NCI-H748 treated with DMSO at 0.1 percent for 48 hours (cell line): ENCODE measurements at places on chromosomes 7 and 10.

DNA sequence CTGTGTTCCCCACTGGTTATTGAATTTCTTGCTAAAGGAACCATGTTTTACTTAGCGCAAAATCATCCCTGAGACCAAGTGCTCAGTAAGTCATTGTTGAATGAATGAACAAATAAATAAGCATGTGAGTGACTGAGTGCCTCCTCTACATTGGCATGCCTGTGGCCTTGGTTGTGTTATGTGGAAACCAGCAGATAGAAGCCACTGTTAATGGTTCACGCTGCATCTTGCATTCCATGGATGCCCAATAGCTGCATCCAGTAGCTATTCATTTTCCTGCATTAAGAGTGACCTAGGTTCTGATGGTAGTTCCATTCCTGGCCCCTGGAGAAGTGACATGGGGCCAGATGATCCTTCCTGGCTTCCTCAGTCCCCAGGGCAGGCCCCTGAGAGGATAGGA is 113.3 kb upstream of the BMPER start:
- DNase-seq, result no peak

DNA sequence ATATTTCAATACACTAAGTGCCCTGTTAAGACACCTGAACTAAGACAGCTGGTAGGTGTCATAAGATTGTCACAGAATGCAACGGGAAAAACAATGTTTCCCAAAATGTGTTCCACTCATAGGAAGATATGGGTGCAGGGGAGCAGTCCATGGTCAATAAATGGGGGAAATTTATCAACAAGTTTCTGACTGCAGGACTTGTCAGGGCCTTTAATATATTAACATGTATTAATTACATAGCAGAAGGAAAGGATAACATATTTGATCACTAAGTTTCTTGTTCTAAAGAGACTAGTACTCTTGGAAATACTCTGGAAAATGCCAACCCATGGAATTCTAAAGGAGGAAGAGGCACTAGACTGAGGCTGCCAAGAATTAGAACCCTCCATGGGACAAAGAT is 6.7 kb downstream of the RBP3 start:
- DNase-seq, result no peak

DNA sequence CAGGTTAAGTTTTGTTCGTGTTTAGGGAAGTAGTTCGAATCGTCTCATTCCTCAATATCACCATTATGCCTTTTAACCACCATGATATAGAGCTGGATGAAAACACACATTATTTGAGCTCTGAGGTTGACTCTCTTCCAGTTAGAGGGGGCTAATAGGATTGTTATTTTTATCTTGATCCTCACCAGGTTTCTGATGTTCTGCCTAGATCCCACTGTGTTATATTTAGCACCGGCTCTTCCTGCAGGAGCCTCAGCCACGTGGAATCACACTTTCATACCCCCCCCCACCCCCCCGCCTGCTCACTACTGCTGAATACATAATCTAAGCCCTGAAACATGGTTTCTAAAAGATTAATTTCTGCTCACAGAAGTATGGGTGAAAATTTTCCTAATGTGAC is 88.3 kb downstream of the NRCAM start:
- no peak for DNase-seq

DNA sequence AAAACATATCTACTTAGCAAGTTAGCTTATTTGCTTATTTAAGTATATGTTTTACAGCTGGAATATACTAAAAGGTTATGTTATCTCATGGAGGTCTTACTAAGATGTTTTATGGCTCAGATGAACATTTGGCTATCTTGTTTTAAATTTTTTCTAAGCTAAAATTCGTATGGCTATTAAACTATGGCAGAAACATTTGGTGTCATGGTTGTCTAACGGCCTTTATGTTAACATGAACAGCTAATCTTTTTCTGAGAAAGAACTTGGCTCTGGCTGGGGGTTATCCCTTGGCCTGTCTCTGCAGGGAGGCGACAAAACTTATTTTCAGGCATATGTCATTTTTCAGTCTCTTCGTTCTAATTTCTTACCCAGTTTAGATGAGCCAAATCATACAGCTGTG is 101.5 kb upstream of the MTPN start:
- DNase-seq, result no peak

GRCh38 chr7:148623586-148624282 is 33.2 kb downstream of the C7orf33 start:
- no peak for DNase-seq

- no peak for DNase-seq
Measured at GRCh38 chr10:1605121-1605520, 132.2 kb downstream of the ADARB2 start.

DNA sequence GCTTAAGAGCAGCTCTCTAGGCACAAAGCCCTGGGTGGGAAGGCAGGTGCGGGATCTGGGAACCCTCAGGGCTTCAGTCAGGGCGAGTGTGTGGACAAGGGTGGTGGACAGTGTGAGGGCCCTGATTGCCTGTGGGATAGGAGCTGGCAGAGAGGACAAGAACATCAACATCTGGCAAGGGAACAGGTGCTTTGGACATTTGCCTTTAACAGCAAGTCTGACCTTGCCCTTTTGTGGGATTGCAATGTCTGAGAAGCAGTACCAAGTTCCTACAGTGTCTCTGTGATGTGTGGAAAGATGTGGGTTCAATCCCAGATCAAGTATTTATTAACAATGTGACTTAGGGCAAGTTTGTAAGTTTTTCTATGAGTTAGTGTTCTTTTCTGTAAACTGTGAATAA is 46.7 kb downstream of the TFAM start:
- no peak for DNase-seq

DNA sequence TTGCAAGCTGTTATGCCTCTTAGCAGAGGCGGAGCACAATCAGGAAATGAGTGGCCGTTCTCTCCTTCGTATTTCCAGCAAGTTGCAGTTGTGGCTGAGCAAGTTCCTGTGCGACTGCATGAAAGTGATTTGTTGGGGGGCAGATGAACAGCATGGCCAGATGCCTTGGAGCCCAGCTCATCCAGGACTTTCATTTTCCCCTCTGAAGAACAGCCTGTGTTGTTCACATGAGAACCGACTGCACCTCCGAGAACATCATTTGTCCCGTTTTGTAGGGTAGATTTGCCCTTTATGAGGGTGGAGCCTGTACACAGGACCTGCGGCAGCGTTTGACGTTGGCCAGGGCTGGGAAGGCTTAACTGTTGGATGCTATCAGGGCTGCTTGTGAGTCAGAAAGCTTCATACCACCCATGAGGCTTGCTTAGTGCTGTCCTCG is 4.4 kb downstream of the BAG3 start:
- no peak for DNase-seq

GRCh38 chr10:71575934-71576801 is 143.4 kb downstream of the C10orf105 start:
- no peak for DNase-seq

DNA sequence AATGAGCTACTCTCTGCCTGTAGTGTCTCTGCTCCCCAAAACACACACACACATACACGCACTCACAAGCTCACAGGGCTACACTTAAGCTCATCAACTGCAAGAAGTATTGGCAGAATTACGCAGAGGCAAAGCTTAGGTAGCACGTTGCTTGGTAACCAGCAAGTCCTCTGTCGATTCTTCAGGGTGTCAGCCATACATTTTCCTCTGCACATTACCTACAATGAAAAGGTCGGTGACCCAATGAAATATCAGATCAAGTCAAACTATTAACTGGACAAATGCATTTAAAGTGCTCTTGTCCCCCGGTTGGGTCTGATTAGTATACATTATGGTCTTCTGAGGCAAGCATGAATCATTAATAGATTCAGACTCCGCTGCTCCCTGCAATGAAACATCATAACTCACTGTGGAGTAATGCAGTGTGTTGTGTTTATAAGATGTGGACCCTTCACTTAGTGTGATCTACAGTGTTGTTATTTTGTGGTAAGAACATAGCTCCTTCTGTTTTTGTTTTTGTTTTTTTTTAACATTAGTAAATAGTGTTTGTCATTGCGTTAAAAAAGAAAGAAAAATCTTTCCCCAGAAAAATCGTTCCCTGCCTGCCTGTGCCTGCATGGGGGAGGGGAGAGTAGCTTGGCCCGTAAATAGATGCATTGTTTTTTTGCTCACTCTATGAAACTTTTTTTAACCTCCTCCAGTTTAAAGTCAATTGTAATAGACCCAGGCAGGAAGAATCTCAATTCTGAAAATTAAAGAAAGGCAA is 325.5 kb downstream of the SFMBT2 start:
- peak; percentile 17 for DNase-seq

DNA sequence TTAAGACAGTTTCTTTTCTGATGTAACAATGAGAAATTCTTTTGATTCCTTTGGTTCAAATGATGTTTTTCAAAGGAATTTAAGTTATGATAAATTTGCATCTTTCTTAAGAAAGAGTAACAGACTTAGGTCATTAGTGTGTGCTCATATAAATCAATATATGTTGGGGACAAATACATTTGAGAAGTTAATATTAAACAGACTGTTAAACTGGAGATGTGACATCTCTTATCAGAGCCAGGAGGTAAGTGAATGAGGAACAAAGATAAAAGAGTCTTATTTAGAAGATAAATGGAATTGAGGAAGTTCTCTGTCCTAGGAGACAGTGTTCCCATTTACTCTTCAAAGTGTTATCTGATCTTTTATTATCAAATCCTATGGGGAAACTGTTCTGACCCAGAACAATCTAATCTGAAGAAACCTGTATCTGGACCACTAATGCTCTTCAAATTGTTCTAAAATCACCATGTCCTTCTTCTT is 104.8 kb upstream of the LAMB4 start:
- DNase-seq, result no peak

DNA sequence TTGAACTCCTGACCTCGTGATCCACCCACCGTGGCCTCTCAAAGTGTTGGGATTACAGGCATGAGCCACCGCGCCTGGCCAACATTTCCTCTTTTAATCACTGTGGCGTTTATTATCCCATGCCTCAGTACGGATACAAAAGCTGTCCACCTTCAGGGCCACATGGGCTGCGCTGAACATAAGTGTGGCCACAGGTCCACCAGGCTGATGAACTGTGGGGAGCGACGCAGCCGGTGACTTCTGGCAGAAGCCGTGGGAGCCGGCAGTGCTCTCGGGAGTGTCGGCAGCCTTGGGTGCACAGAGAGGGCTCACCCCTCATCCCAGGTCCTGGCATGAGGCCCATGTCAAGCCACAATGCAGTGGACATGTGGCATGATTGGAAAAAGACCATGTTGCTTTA is 223.6 kb downstream of the TNS3 start:
- no peak for DNase-seq

- DNase-seq, result no peak
Measured at GRCh38 chr7:84043661-84044191, 150.9 kb downstream of the SEMA3A start.

DNA sequence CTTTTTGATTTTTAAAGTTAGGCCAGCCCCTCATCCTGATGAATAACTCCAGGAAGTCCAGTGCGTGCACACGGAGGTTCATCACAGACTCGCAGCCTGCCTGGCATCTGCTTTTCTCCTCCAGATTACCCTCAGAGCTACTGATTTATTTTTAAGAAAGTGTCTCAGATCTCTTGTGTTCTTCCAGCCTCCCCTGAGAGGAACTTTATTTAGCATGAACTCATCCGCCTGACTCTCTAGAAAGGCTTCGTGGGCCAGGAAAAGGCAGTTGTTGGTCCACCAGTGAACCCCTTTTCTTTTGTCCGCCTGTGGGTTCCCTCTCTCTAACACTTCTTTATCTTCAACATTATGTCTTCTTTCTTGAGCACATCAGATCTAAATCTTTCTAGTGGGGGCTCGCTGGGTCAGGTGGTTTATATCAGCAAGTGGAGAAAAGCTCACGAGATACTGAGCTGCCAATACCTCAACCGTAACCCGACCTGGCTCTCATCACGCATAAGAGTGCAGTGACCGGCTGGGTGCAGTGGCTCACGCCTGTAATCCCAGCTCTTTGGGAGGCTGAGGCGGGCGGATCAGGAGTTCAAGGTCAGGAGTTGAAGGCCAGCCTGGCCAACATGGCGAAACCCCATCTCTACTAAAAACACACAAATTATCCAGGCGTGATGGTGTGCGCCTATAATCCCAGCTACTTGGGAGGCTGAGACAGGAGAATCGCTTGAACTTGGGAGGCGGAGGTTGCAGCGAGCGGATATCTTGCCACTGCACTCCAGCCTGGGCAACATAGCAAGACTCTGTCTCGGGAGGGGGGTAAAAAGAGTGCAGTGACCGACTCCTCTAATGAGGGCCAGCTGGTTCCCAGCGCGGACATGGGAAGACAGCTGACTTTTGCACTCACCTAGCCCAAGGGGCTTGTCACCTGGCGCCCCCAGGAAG is 162.3 kb downstream of the CCDC3 start:
- no peak for DNase-seq

DNA sequence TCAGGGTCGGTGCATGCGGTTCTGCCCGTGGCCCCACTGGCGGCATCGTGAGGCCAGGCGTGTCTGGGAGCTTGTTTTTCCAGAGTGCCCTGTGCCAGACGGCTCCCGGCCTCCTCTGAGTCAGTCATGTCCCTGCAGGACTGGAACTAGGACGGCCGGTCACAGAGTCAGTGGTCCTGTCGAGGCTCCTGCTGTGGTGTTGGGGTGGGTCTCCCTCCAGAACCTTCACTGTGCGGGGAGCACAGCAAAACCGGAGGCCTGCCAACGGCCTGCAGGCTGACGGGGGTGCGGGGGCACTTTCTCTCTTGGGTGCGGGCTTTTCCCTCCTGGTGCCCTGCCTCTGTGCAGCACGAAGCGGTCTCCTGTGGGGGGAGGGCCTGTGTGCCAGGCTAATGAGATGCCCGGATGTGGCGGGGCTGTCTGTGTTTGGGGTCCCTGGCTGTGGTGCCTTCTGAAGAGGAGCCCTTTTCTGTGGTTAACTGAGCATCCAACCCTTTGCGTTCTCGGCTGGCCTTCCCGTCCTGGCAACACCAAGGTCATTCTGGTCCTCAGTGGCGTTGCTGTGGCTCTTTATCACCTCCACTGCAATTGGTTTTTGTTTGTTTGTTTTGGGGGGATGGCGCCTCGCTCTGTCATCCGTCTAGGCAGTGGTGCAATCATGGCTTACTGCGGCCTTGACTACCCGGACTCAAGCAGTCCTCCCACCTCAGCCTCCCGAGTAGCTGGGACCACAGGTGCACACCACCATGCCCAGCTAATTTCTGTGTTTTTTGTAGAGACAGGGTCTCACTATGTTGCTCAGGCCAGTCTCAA is 8.0 kb downstream of the GET4 start:
- no peak for DNase-seq

DNA sequence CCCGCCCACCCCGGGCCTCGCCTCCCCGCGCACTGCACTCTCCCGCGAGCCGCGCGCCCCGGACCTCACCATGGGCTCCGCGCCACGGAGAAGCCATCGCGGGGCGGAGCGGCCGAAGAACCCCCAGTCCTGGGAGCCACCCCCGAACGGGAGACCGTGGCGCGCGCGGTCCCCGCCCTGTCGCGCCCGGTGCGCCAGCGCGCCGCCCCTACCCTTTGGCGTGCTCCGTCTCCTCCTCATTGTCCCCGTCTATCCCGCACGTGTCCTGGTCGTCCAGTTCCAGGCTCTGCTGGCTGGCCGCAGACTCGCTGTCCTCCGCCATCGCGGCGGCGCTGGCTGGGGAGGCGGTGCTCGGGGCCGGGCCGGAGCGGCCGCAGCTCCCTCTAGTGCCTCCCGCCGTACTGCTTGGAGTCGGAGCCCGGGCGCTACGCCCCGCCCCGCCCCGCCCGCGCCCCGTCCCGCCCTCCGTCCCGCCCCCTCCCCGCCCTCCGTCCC is at the start of gene NMT2:
Gene NMT2 (minus strand): TSS at position 403 of the 495 bp plus-strand sequence. CDS start 81 bp downstream, at position 322.
- peak; percentile 58 for DNase-seq

- DNase-seq, result peak; percentile 77
Measured at GRCh38 chr7:92245487-92246359, at the start of the genes ANKIB1 and KRIT1. ANKIB1 (plus strand) TSS chr7:92245974; CDS start chr7:92294979, 49,005 bp downstream. KRIT1 (minus strand) TSS chr7:92245914; CDS start chr7:92242135, 3,779 bp downstream.

- DNase-seq, result no peak
Measured at GRCh38 chr10:126519185-126519584, 130.9 kb upstream of the ADAM12 start.

GRCh38 chr7:107441581-107442422 is 28.1 kb upstream of the GPR22 start:
- no peak for DNase-seq

GRCh38 chr7:39952803-39953202 is 2.7 kb downstream of the CDK13 start:
- DNase-seq, result no peak
